ENCODE measurements at places on chromosomes 2 and 18.

GRCh38 chr2:26922405-26923188 is 47.8 kb upstream of the MAPRE3 start:
- peak; percentile 36 for DNase-seq

DNA sequence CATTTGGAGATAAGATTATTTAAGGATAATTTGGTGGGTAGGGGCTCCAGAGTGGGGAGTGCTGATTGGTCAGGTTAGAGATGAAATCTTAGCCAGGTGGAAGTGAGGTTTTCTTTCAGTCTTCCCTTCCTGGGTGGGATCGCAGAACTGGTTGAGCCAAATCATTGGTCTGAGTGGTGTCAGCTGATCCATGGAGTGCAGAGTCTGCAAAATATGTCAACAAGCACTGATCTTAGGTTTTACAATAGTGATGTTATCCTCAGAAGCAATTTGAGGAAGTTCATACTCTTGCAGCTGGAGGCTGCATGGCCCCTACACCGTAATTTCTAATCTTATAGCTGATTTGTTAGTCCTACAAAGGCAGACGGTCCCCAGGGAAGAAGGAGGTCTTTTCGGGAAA is 1483.4 kb upstream of the ZEB2 start:
- no peak for DNase-seq

DNA sequence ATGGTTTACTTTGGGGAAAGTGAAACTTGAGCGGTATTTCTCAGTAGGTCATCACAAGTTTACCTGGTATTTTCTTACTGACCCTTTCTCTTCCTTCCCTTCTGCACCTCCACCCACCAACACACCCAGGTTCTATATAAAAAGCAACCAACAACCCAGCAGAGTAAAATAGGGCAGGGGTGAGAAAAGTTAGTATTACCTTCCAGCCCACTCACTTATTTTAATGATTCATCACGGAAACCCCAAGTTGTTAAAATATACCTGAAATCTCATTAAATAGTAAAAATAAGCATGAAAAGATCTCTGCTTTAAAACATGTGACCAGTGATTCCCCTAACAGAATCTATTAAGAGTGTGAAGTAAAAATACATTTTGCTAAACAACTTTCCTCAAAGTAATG is 306.1 kb downstream of the ZEB2 start:
- DNase-seq, result no peak

GRCh38 chr2:114079366-114080004 is 189.6 kb downstream of the ACTR3 start:
- DNase-seq, result no peak

- DNase-seq, result no peak
Observed at GRCh38 chr18:22525883-22526282, 108.2 kb upstream of the CTAGE1 start.

DNA sequence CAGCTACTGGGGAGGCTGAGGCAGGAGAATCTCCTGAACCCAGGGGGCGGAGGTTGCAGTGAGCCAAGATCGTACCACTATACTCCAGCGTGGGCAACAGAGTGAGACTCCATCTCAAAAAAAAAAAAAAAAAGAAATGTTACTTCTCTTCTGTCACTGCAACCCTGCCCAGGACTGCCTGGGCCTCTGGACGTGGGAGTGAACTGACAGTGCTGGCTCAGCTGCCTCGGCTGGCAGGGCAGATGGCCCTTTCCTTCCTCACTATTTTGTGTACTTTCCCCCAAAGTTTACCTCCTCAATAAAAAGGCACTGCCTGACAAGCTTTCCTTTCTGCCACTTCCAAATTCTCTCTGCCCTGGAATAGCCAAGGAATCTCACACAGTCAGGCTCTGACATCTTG is 12.5 kb upstream of the GPR155 start:
- no peak for DNase-seq

GRCh38 chr2:237563816-237564215 is 2.6 kb upstream of the PRLH start:
- peak; percentile 4 for DNase-seq

DNA sequence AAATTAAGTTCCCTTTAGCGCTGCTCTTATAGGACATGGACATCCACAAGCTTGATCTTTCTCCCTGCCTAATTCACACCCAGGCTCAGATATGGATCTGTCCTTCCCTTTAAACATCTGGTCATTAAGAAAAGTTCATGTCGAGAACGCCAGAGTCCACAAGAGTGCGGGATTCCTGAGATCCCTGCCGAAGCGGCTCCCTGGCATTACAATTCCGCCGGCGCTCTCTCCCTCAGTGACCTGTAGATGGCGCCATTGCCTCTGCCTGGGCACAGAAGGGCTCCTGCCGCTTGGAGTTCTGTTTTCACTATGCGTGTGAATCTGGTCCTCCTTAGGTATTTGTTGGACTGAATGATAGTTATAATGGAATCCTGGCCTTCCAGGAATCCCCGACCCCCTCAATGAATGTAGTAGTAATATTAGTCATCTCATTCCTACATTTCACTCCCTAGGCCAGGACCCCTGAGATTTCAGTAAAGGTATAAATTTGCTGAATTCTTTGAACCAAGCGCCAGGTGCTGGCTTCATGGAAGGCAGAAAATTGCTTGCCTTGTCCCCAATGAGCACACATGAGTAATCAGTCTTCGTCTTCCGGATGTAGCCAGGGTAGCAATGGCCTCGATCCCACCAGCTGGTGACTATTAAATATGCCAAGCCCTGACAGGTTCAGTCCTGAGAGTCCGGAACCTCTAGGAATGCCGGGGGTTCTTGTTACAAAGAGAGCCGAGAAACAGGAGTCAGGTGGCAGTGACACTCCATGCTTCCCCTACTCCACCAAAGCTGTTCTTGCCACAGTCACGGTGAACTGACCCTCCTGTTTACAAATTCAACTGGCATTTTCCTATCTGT is 26.4 kb upstream of the CD207 start:
- DNase-seq, result peak; percentile 51

DNA sequence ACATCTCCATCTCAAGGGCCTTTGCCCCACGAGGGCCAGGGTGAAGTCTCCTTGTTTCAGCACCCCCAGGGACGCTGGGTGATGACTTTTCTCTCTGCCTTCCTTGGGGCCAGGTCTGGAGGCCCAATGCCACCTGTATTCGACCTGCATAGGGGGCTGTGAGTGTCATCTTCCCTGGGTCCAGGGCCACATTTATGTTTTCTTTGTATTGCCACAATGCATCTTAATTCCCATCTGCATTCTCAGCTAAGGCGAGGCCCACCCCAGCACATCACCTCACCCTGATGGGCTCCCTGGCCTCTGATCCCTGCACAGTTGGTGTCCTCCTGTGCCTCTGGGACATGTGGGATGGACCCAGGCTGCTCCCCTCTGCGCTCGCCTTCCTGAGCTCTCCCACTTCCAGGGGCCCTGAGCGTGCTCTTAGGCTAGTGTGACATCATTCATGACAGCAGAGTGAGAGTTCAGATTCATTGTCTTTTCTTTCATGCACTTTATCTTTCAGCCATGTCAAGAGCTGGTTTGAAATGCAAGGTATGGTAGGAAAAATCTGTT is 122.0 kb upstream of the COPS8 start:
- no peak for DNase-seq

- no peak for DNase-seq
Observed at GRCh38 chr2:100245681-100246080, 76.6 kb downstream of the LONRF2 start.

GRCh38 chr2:230949966-230950873 is 25.2 kb upstream of the GPR55 start:
- no peak for DNase-seq

DNA sequence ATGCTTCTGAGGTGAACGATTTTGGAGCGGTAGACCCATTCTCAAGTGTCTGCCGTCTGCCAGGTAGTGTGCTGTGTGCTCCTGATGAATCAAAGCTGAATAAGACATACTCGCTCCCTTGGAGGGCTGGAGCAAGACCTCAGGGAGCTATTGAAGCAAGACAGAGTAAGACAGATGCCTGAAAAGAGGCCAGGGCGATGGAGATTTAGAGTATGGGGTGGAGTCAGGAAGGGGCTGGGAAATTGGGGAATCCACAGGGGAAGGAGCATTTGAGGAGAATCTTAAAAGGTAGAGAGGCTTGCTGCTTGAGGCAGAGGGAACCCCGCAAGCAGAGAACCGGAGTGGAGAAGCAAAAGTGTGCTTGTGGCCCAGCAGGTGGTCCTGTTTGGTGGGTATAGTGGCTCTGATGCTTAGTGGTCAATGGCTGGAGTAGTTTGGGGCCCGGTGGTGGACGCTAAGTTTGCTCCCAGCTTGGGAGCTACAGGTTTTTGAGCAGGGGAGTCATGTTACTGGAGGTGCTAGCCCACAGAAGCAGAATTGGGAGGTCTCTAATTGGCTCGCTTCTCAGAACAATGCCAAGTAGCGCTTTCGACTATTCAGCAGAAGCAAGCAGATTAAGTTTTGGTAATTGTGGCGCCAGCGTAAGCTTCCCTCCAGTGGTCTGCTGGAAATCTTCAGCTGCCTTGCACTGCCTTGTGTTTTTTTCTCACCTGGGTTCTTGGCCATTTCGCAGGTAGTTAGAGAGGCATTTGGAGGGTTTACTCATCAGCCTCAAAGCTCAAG is 2.0 kb downstream of the CNNM4 start:
- peak; percentile 44 for DNase-seq

- DNase-seq, result no peak
Observed at GRCh38 chr2:23596316-23596885, 211.4 kb downstream of the KLHL29 start.

GRCh38 chr18:21663578-21663977 is 41.0 kb downstream of the ABHD3 start:
- DNase-seq, result no peak

DNA sequence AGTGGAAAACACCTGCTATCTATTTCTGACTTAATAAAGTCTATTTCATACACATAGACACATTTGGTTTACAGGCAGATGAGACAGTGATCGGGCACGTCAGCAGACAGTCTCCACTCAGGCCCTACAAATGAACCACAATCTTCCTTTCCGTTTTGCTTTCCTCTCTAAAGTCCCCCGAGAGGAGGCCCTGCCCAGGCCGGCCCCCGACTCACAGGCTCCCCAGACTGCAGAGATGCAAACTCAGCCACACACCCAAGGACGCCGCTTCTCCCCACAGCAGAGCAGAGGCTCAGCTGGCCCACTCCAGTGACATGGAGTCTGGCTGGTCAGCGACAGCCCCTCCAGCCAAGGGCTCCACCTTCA is 9.3 kb upstream of the MTERF4 start:
- DNase-seq, result no peak

GRCh38 chr18:65347446-65347845 is 403.4 kb upstream of the CDH7 start:
- no peak for DNase-seq

DNA sequence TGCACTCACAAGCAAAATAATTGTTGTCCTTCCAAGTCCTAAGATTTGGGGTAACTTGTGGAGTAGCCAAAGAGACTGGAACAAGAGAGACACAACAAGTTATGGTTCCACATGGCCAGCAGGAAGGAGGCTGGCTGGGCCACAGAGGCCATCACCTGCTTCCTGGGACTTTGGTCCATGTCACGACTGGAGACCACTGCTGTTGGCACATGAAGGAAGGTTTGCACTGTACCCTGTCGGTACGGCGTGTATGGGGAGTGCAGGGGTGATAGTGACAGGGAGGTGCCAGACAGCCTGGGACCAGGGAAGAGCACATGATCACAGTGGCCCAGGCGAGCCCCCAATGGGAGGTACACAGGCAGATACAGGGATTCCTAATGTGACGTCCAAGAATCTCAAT is 15.5 kb downstream of the SLC66A2 start:
- DNase-seq, result no peak

DNA sequence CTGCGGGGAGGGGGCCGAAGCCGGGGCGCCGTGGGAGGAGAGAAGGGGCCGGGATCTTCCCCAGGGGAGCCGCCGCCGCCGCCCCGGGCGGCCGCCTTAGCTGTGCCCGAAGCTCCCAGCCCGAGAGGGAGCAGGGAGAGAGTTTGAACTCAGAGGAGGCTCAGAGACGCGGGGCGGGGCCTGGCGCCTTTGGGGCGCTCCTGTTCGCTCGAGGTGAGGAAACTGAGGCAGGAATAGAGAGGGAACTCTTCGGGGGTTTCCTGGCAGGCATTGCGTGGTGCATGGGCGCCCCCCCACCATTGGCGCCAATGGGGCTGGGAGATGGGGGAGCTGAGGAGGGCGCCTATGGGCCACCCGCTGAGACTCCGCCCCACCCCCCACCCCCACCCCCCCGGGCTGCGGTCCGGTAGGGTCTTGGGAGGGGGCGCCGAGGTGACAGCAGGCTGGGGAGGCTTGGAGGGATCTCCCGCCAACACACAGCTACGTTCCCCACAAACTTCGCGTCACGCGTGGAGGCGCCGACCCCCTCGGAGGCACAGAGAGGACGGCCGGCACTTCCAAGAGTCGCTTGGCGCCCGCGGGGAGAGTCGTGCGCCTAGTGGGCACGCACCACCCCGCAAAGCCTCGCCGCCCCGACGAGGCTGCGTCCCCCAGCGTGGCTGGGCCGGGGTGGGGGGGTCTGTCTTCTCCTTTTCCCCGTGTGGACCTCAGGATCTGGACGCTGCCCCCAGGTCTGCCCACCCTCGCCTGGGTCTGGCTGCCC is 680 bp downstream of the CTDSP1 start:
- no peak for DNase-seq

- DNase-seq, result peak; percentile 43
Observed at GRCh38 chr2:163248376-163249253, 410.0 kb upstream of the KCNH7 start.

GRCh38 chr2:64846177-64846576 is 143.0 kb upstream of the SLC1A4 start:
- peak; percentile 59 for DNase-seq

- DNase-seq, result peak; percentile 66
Observed at GRCh38 chr2:65186872-65187851, 40.5 kb upstream of the ACTR2 start.

- DNase-seq, result no peak
Observed at GRCh38 chr2:123303731-123304130, 721.4 kb upstream of the CNTNAP5 start.

- DNase-seq, result peak; percentile 55
Observed at GRCh38 chr2:176652300-176653182, 383.3 kb downstream of the MTX2 start.

- DNase-seq, result no peak
Observed at GRCh38 chr2:138841459-138841858, 61.3 kb upstream of the NXPH2 start.

DNA sequence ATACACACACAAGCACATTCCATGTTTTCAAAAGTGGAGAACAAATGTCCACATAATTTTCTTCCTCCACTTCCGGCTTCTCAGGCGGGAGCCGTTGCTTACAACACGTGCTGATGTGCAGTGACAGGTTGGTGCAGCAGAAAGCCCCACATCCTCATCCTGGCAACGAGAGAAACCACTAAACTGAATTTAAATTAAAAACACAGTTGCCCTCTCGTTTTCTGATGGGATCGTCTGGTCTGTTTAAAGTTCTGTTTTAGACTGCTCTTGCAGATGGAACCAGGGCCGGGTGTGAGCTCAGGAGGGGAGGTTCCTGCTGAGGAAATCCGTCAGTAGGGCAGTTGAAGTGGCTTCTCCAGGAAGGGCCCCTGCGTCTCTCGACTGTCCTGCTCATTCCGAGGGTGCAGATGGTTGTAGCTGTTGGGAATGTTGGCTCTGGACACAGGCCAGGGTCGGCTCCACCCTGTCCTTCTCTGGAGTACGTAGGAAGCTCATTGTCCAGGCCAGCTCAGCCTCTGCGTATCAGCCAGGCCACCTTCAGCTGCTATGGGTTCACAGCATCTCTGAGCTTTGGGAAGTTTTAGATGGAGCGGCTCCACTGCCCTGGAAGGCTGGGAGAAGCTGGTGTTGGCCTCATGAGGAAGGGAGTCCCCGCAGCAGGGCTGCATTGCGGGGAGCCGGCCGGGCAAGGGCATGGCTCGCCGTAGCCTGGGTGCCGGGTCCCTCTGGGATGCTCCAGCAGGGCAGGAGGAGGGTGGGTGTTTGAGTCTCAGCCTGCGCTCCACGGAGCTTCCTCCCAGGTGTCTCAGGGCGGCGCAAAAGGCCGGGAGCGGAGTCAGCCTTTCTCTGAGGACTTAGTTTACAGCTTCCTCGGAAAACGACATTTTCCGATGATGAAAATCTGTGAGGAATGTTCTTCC is 58.3 kb downstream of the NFATC1 start:
- no peak for DNase-seq
